Psoas muscle (tissue), 8 donors: ENCODE measurements at places on chromosomes 12 and 14. TPM values are rescaled to one million over a fixed set of nuclear protein-coding genes. Genes with fewer than 3 reads are reported as not detected.

Gene PRIM1
- 10.0 TPM for polyA plus RNA-seq

Gene GATC
- 8.5 TPM for polyA plus RNA-seq

Gene ZFHX2
- polyA plus RNA-seq = 0.71 TPM

Gene ATF7IP
- 3.9 TPM for polyA plus RNA-seq

Gene ORMDL2
- polyA plus RNA-seq = 21.6 TPM

Gene GSC
- polyA plus RNA-seq = 0.34 TPM

Gene MAP3K9
- polyA plus RNA-seq = 1.8 TPM

Gene SMARCD1
- 11.7 TPM for polyA plus RNA-seq

Gene SALL2
- 0.33 TPM for polyA plus RNA-seq

Gene SOAT2
- 0.05 TPM for polyA plus RNA-seq

Gene BEGAIN
- 0.08 TPM for polyA plus RNA-seq

Gene G2E3
- polyA plus RNA-seq = 2.6 TPM

Gene TSPAN8
- polyA plus RNA-seq = 1.4 TPM

Gene ZNF385A
- 4.9 TPM for polyA plus RNA-seq

Gene FOXN4
- polyA plus RNA-seq = 0.03 TPM

Gene PPP4R4
- polyA plus RNA-seq = 0.25 TPM

Gene EIF4B
- polyA plus RNA-seq = 150 TPM

Gene APOLD1
- polyA plus RNA-seq = 17.0 TPM

Gene PRKD1
- polyA plus RNA-seq = 1.2 TPM

Gene SLC5A8
- not detected for polyA plus RNA-seq

Gene SLC8B1
- 5.7 TPM for polyA plus RNA-seq

Gene OLR1
- polyA plus RNA-seq = 0.03 TPM

Gene PRB2
- not detected for polyA plus RNA-seq

Gene NT5DC3
- 16.2 TPM for polyA plus RNA-seq

Gene CLEC2D
- 0.42 TPM for polyA plus RNA-seq

Gene RPS6KA5
- polyA plus RNA-seq = 3.7 TPM

Gene ALG10B
- polyA plus RNA-seq = 1.3 TPM

Gene KLRC4
- not detected for polyA plus RNA-seq

Gene KRT72
- not detected for polyA plus RNA-seq

Gene LAG3
- polyA plus RNA-seq = 0.06 TPM

Gene ABCC9
- 14.7 TPM for polyA plus RNA-seq

Gene CD4
- polyA plus RNA-seq = 0.91 TPM

Gene CLECL1
- polyA plus RNA-seq = 0.28 TPM
